ENCODE measurements at places on chromosomes 3 and 15.

DNA sequence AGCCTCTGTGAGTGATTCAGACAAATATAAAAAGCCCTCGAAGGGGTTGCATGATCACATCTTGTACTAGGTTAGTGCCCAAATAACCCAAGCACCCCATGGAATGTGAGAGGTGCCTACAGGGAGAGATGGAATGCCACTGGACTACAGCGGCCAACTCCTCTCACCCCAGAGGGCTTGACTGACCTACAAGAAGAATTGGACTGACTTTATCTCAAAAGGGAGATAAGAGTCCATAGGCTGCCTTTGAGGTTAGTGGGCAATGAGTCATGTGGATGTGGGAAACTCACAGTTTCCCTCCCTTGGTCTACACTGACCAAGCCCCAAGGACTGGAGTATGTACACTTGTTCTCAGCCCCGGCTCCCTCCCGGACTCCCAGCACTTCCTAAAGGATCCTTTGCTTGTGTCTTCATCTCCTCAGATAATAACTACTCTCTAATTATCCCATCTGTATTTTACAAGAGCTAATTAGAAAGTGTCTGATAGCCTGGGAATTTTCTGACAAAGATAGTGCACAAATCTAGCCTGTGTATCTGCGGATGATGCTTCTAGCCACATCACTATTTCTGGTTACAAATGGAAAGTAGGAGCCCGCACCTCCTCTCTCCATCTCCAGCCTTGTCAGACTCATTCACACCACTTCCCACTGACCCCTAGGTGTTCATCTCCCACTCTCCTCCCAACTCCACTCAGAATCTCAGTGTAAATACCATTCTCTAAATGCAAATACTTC lies 547.8 kb upstream of the TBL1XR1 start:
- no peak for DNase-seq

DNA sequence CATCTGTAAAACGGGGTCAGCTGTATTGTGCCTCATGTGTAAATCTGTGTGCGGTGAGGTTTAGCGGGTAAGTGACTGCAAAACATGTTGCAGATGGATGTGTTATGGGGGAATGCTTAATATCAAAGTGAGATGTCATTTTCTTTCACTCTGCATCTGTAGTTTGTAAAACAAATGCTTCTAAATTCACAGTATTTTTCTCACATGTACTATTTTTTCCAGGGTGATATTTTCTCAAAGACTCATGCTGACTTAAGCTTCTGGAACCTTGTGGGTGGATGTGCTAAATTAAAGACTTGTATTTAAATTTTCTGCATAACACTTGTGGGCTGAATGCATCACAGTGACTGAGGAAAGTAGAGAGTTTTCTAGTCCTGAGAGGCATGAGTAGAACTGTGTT lies 115.2 kb upstream of the TP63 start:
- DNase-seq, result no peak

GRCh38 chr15:56199038-56199437 lies 44.6 kb downstream of the RFX7 start:
- DNase-seq, result no peak

- no peak for DNase-seq
Measured at GRCh38 chr3:33074217-33075067, 22.5 kb downstream of the GLB1 start.

GRCh38 chr3:124352149-124352539 lies 360.2 kb upstream of the ROPN1 start:
- no peak for DNase-seq

DNA sequence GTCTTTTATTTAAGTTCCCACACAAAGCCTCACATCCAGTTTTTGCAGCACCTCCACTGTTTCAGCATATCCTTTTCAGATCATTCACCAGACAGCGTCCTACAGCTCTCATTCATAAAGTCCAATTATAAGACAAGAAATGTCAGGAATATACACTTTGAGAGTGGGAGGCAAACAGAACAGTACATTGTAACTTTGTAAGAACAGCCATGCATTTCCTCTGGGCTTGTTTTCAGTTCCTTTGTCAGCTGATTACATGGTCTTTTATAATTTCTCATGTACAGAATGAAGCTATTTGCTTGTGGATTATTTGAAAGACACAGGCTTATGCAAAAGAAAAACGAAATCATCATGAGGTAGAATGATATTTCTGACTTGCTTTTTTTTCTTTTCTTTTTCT lies 85.7 kb downstream of the SOX2 start:
- DNase-seq, result no peak

- no peak for DNase-seq
Measured at GRCh38 chr3:63207066-63207590, 71.0 kb upstream of the SYNPR start.

DNA sequence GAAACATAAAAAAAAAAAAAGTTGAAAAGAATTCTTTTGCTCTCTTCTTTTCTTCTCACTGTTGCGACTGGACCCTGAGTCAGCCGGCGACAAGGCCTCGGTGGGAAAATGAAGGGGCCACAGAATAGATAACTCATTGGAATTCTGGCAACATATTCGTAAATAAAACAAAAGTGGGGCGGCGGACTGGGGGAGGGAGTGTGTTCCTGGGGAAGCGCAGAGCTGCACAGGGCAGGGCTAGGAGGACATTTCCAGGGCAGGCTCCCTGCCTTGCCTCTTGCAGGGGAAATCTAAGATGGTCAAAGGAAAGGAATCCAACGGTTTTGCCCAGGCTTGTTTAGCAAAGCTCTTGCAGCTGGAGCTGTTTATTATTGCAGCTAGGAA lies 1042.8 kb upstream of the NR2F2 start:
- DNase-seq, result no peak

GRCh38 chr15:66830358-66830757 lies 128.3 kb downstream of the SMAD6 start:
- DNase-seq, result no peak

All from stimulated activated CD8-positive, alpha-beta memory T cell treated with anti-CD3 and anti-CD28 coated beads, Interleukin-7, amount 100 ng/mL, for 1 hour (primary cell).